A549 treated with CpdA at 1 μM for 4 hours (cell line): ENCODE measurements at places on chromosomes 1 and 21. TPM values are rescaled to one million over a fixed set of nuclear protein-coding genes. Genes with fewer than 3 reads are reported as not detected.

SPRR2F gene
- total RNA-seq, result not detected in 5 replicates

SPATA1 gene
- 0.47 to 1.3 TPM (median 0.72 TPM) in 5 replicates for total RNA-seq

CD52 gene
- not detected in 5 replicates for total RNA-seq

NBPF4 gene
- total RNA-seq, result 0.13 to 0.24 TPM (median 0.18 TPM) in 5 replicates

PERM1 gene
- 0.07 to 0.24 TPM (median 0.08 TPM) in 3 of 5 replicates, not detected in the others for total RNA-seq

NOL9 gene
- total RNA-seq, result 3.5 to 5.0 TPM (median 4.6 TPM) in 5 replicates

HEATR1 gene
- total RNA-seq, result 23.5 to 29.5 TPM (median 27.3 TPM) in 5 replicates

CGN gene
- total RNA-seq, result 1.1 to 1.9 TPM (median 1.4 TPM) in 5 replicates

APOBEC4 gene
- not detected in 5 replicates for total RNA-seq

TTC34 gene
- total RNA-seq, result 0.03 to 0.08 TPM (median 0.05 TPM) in 5 replicates

VWA5B1 gene
- total RNA-seq, result not detected in 5 replicates

LPAR3 gene
- 0.12 to 0.33 TPM (median 0.21 TPM) in 5 replicates for total RNA-seq

KIF14 gene
- 7.9 to 13.1 TPM (median 11.6 TPM) in 5 replicates for total RNA-seq

LAMC2 gene
- 25.3 to 36.8 TPM (median 29.1 TPM) in 5 replicates for total RNA-seq

STMN1 gene
- total RNA-seq, result 183 to 215 TPM (median 203 TPM) in 5 replicates

GBP3 gene
- 1.1 to 1.3 TPM (median 1.3 TPM) in 5 replicates for total RNA-seq
